ENCODE measurements at places on chromosomes 4 and X. TPM values are rescaled to one million over a fixed set of nuclear protein-coding genes. Genes with fewer than 3 reads are reported as not detected.

Gene SSX4
- not detected for total RNA-seq

GRCh38 chr4:40369437-40370274, 34.5 kb downstream of the CHRNA9 start:
- no peak for DNase-seq

GRCh38 chr4:23171976-23172375, 479.2 kb downstream of the GBA3 start:
- no peak for DNase-seq

- no peak for DNase-seq
Measured at GRCh38 chrX:102976793-102977495, 39.9 kb downstream of the RAB40AL start.

Gene SPIN2A
- 0.22 TPM for total RNA-seq

DNA sequence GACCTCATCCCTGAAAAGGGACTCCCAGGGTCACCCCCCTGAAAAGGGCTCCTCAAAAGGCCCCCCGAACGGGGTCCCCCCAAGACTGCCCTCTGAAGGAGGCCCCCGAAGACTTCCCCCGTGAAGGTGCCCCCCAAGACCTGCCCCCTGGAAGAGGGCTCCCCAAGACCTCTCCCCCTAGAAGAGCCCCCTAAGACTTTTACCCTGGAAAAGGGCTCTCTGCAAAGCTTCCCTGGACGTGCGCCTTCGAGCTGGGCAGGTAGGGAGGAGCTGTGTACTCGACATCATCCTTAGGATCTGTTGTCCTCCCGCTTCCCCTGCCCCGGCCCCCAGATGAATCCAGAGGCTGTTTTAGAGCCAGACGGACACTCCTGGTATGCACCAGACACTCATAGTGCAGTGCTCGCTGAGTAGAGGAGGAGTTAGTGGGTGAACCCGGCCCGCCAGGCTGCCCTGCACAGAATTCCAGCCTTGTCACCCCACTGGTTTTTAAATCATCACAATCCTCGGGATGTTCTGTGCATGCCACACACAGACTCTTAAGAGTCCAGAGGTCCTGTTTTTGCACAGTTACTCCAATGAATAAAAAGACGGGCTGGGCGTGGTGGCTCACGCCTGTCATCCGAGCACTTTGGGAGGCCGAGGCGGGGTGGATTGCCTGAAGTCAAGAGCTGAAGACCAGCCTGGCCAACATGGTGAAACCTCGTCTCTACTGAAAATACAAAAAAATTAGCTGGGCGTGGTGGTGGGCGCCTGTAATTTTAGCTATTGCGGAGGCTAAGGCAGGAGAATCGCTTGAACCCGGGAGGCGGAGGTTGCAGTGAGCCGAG, 5.7 kb upstream of the SLC25A6 start:
- no peak for DNase-seq

GRCh38 chr4:147638942-147639341, 21.7 kb downstream of the TMEM184C start:
- DNase-seq = no peak

GRCh38 chrX:17854531-17854930, 6.6 kb downstream of the RAI2 start:
- no peak for DNase-seq

Gene PFKFB1
- total RNA-seq = 0.16 TPM

Gene PAGE2B
- not detected for total RNA-seq

- DNase-seq = no peak
Measured at GRCh38 chr4:3010998-3011397, 47.6 kb downstream of the GRK4 start.

GRCh38 chr4:80876810-80877209, 153.7 kb upstream of the BMP3 start:
- no peak for DNase-seq

Gene MAGEB18
- not detected for total RNA-seq

Gene SMARCA1
- 30.2 TPM for total RNA-seq

- DNase-seq = no peak
Measured at GRCh38 chr4:154622598-154622997, 10.1 kb upstream of the FGG start.

Gene RTL9
- total RNA-seq = 0.38 TPM

DNA sequence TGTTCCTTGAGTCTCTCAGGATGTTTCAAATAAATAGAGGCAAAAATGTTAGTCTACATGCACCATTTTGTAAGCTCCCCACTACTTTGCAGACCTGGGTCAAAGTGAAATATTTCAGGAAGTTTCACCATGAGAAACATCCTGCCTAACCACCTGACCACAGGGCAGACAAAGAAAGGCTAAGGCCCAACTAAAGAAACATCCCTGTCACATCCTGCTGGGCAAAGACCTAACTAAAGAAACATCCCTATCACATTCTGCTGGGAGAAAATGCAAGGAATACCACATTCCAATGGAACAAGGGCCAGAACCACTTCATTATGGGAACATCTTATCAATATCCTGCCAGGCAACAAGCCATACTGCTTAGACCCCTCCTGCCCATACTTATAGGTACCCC, 1303.4 kb downstream of the TECRL start:
- no peak for DNase-seq

Gene ZAR1
- not detected for total RNA-seq

Gene ZXDB
- total RNA-seq = 5.1 TPM

Gene CTAG1A
- not detected for total RNA-seq

- no peak for DNase-seq
Measured at GRCh38 chr4:102439812-102440211, 61.3 kb upstream of the NFKB1 start.

- DNase-seq = no peak
Measured at GRCh38 chr4:145720656-145721055, 40.7 kb downstream of the C4orf51 start.

GRCh38 chr4:101230801-101231426, 116.4 kb downstream of the PPP3CA start:
- no peak for DNase-seq

DNA sequence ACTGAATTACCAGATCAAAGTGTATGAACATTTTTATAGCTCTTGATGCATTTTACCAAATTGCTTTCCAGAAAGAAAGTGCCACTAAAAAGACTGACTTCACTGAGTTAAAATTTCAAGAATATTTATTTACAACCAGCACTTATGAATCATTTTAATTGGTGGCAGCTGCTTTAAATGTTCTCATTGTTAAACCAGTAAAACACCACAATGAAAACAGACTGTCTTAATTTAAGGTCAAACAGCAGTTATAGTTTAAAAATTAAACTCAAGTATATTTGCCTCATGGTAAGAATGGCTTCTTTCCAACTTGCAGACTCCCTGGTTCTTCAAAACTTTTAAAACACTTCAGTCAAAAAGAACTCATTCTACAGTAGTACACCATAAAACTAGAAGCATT, 36.9 kb downstream of the AMMECR1 start:
- no peak for DNase-seq

- no peak for DNase-seq
Measured at GRCh38 chrX:53481816-53482465, 47.8 kb upstream of the HSD17B10 start.

Gene OPRPN
- total RNA-seq = not detected

DNA sequence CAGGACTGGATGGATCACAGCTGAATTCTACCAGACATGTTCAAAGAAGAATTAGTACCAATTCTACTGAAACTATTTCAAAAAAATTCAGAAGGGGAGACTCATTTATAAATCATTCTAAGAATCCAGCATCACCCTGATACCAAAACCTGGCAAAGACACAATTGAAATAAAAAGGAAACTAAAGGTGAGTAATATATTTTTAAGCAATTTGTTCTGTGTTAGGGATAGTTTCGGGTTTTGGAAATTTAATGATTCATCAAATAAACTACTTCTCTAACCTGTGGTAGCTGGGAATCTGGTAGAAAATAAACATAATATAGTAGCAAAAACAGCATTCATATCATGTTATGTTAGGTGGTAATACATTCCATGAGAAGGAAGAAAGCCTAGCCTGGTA, 662.2 kb upstream of the BOD1L1 start:
- no peak for DNase-seq

Gene CFP
- 3.7 TPM for total RNA-seq

DNA sequence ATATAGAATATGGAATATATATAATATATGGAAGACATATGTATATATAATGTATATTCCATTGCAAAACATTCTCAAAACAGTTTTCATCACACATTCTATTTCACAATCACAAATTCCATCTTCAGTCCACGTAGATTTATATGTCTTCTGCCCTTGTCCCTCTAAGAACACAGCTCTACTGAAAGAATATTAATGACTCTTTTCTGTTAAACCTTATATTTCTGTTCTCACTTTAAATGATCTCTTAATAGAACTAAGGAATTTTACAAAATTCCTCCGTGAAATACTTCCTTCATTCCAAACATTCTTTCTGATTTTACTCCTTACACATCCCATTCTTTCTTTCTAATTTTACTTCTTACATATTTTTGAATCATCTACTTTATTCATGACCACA, 1043.1 kb upstream of the PABPC4L start:
- DNase-seq = no peak

DNA sequence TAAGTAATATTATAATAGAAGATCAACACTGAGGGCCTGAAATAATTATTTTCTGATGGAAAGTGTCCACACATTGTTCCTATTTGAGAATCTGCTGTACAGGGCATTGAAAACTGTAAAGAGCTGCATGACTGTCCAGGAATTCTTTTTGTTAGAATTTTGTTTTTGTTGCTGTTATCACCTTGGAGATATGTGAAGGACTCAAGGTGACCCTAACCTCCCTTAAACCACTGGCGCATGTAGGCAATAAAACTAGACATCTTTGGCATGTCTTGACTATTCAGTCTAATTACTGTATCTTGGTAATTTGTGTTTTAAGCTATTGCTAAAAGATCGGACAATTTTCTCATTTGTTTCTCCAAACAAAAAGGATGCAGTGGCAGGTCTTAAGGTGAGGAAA, 55.5 kb upstream of the SMIM10 start:
- DNase-seq = no peak

- no peak for DNase-seq
Measured at GRCh38 chrX:39253551-39253950, 452.3 kb downstream of the MID1IP1 start.

DNA sequence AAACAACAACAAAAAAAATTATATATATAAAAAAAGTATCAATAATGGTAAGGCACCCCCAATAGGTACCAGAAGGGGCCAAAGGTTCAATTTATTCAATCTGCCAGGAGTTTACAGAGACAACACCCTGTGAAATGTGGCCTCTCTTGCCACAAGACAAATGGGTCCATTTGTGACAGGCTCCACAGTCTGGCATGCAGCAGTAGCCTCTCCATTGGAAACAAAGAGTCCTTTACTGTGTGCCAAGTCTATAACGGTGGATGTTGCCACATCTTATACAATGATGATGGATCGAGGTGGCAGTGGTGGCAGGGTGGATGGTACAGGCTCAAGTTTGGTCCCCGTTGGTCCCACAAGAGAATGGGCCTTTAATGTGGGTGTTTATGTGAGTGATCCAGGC, 70.1 kb upstream of the SH3RF1 start:
- DNase-seq = no peak

- DNase-seq = no peak
Measured at GRCh38 chrX:150621652-150622051, 53.2 kb downstream of the MTM1 start.

DNA sequence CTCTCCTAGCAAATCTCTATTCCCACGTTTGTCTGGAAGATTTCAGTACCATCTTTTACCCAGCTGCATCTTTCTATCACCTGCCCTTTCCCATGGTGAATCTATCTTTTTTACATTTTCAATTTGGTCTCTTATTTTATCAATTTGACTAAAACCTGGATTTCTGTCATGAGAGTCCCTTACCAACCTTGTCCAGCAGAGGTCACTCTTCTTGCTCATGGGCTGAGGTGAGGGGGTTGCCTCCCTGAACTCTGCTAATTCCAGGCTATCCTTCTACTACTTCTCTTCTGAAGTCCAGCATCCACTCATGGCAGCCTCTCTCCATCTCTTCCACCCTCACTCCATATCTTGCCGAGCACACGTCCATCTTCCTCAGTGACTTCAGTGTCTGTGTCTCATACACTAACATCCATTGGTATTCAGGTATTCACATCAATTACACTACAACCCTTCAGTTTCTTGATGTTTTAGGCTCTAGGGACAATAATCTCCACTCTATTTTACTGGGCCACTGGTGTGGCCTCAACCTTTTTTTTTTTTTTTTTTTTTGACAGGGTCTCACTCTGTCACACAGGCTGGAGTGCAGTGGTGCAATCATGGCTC, 17.8 kb upstream of the ZNF827 start:
- DNase-seq = no peak

DNA sequence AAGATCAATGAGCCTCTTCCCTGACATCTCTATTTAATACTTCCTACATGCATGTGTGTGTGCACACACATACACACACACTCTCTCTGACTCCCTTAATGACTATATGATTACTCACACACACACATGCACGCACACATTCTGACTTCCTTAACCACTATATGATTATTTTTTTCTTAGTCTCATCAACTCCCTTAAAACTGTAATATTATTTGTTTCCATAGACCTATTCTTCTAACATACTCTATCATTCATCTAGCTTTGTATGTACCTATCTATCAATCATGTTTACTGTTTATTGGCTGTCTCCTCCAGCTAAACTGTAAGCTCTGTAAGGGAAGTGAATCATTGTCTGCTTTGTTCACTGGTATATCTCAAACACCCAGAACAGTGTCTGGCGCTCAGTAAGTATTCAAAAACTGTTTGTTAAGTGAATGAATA, 236.6 kb downstream of the RASL11B start:
- no peak for DNase-seq

- no peak for DNase-seq
Measured at GRCh38 chrX:150692296-150692695, 900 bp upstream of the MTMR1 start.

Gene ASB5
- 2.7 TPM for total RNA-seq

DNA sequence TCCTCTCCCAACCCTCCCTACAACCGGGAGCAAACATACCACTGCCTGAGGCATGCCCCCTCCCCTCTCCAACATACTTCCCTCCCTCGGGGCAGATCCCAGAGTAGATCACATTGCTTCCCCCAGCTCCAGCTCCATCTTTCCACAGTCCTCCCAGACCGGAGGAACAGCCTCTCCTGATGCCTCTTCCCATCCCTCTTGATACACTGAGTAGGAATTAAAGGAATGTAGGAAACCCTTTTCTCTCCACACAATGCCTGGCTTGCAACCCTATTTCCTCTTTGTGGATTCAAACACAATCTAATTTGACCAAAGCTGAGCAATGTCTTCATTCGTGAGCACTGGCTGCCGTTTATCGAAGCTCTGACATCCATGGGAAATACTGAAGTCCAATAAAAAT, 339.8 kb downstream of the BCOR start:
- DNase-seq = no peak

DNA sequence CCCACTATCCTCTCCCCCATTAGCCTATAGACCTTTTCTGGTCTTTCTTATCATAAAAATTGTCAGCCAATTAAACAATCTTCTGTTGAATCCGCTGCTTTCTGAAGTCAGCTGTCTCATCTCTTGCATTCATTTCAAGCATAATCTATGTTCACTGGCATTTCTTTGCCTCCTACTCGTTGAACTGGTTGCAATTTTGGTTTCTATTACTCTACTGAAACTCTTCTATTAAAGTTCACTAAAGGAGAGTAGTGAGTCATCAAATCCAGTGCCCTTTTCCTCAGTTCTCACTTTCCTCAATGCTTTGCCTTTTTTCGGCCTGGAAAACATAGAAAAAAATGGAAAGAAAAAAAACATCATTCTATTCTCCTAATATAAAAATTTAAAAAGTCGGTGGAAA, 23.9 kb upstream of the CXCL13 start:
- no peak for DNase-seq

Measured in Right ventricle myocardium inferior (tissue), 1 donor.